ENCODE measurements at places on chromosomes 5 and 9. TPM values are rescaled to one million over a fixed set of nuclear protein-coding genes. Genes with fewer than 3 reads are reported as not detected.

The IFNK gene
- total RNA-seq: not detected

The BNC2 gene
- 95.3 TPM for total RNA-seq

The RNF145 gene
- 84.1 TPM for total RNA-seq

The UNC5A gene
- total RNA-seq: not detected

The ST8SIA4 gene
- total RNA-seq: 1.5 TPM

DNA sequence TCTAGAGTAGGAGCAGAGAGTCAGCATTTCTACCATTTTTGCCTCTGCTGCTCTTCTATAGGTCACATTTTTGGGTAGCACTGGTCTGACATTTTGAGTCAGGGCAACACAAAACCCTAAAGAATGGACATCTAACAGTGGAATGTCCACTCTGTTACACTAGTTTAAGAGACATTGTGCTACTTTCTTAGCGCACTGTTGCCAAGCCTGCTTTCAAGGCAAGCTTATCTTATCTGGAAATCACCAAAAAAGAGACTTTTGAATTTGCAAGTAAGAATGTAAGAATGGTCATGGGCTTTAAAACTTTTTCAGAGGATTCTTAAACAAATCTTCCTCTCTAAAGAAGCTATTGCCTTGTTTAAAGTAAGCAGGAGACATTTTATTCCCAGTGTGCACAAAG, 73.0 kb upstream of the STARD4 start:
- no peak overlapping the region for H3K4me3 ChIP-seq
- no peaks in the 10 kb centered on the region for H3K27me3 ChIP-seq
- DNase-seq: no peak
- H3K4me1 ChIP-seq: no peaks in the 10 kb centered on the region
- H3K36me3 ChIP-seq: no peaks in the 10 kb centered on the region

GRCh38 chr5:154677921-154678320, 77.3 kb upstream of the LARP1 start:
- H3K4me3 ChIP-seq: no peak overlapping the region
- H3K27ac ChIP-seq: peak overlapping the region; percentile 66
- DNase-seq: no peak
- H3K36me3 ChIP-seq: no peaks in the 10 kb centered on the region

- DNase-seq: no peak
- no peaks in the 10 kb centered on the region for H3K4me1 ChIP-seq
- no peaks in the 10 kb centered on the region for H3K27me3 ChIP-seq
- H3K4me3 ChIP-seq: no peak overlapping the region
- H3K36me3 ChIP-seq: no peaks in the 10 kb centered on the region
- no peak overlapping the region for H3K27ac ChIP-seq
These were observed 181.1 kb upstream of the DAB2 start for GRCh38 chr5:39605588-39606575.

- no peaks in the 10 kb centered on the region for H3K27me3 ChIP-seq
- H3K27ac ChIP-seq: no peak overlapping the region
- DNase-seq: no peak
These were observed 65.0 kb downstream of the MAST4 start for GRCh38 chr5:66661149-66661548.

DNA sequence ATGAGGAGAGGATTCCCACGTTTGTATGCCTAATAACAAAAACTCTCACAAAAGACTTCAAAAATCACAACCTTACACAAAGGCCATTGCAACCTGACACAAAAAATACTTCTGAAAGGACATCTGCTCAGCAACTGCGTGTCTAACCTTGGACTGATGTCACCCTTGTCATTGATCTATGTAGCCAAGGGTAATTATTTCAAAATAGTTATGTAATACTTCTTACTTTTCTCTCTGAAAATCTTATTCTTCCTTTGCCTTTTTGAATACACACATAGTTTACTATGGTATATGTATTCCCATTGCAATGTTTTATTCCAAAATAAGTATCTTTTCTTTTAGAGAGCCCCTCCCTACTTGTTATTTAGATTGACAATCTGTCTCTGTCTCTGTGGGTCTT, 355.3 kb downstream of the MSX2 start:
- no peaks in the 10 kb centered on the region for H3K4me1 ChIP-seq
- H3K36me3 ChIP-seq: no peaks in the 10 kb centered on the region
- no peak for DNase-seq
- H3K27me3 ChIP-seq: no peaks in the 10 kb centered on the region
- H3K4me3 ChIP-seq: no peak overlapping the region

DNA sequence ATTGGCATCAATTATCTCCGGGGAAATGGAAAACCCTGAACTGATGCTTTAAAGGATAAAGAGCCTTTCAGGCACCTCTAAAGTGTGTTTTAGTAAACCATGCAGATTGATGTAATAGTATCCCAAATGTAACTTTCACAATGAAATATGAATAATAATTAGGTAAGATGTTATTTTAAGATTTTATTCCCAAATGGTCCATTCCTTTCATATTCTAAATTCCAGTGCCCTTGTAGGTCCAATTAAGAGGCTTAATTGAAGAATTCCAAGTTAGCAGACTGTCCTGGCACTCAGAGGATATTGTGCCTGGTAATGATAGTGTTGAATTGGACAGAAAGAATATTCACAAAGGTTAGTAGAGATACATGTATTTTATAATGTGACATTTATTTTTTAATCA, 352.5 kb upstream of the NUDT12 start:
- H3K4me1 ChIP-seq: no peaks in the 10 kb centered on the region
- no peaks in the 10 kb centered on the region for H3K36me3 ChIP-seq
- no peak overlapping the region for H3K4me3 ChIP-seq
- no peak for DNase-seq
- H3K27me3 ChIP-seq: no peaks in the 10 kb centered on the region
